Psoas muscle (tissue), 8 donors: ENCODE measurements at places on chromosomes 2 and 18. TPM values are rescaled to one million over a fixed set of nuclear protein-coding genes. Genes with fewer than 3 reads are reported as not detected.

The PECR gene
- 4.8 TPM for total RNA-seq

The SERPINB8 gene
- total RNA-seq, result 0.84 TPM

The PRKAG3 gene
- total RNA-seq, result 70.2 TPM

The GATA6 gene
- total RNA-seq, result 0.91 TPM

The SPP2 gene
- total RNA-seq, result not detected

The SCN7A gene
- 4.9 TPM for total RNA-seq

The IHH gene
- total RNA-seq, result not detected

The BBS5 gene
- 8.1 TPM for total RNA-seq

The TTLL4 gene
- 13.2 TPM for total RNA-seq

The ASPRV1 gene
- total RNA-seq, result 1.0 TPM

The ZSCAN30 gene
- total RNA-seq, result 8.8 TPM

The DYTN gene
- total RNA-seq, result not detected

The RAX gene
- total RNA-seq, result not detected

The GDF7 gene
- total RNA-seq, result 0.30 TPM

The SIX2 gene
- 16.6 TPM for total RNA-seq

The HTR2B gene
- not detected for total RNA-seq

The KIF1A gene
- 1.2 TPM for total RNA-seq

The GAREM1 gene
- total RNA-seq, result 9.3 TPM

The CYS1 gene
- 0.17 TPM for total RNA-seq

The SLC14A1 gene
- 4.8 TPM for total RNA-seq

The MFSD2B gene
- total RNA-seq, result 0.28 TPM

The RAPGEF4 gene
- 1.9 TPM for total RNA-seq

The ARHGEF4 gene
- 4.2 TPM for total RNA-seq

The CAVIN2 gene
- total RNA-seq, result 38.7 TPM

The CYRIA gene
- 11.6 TPM for total RNA-seq

The SLC66A2 gene
- 160 TPM for total RNA-seq
